ENCODE measurements at places on chromosomes 6 and 20. TPM values are rescaled to one million over a fixed set of nuclear protein-coding genes. Genes with fewer than 3 reads are reported as not detected.

- DNase-seq: no peak
These were observed 74.4 kb downstream of the SH3BGRL2 start for GRCh38 chr6:79705456-79705995.

GRCh38 chr6:133436652-133437051 is 195.5 kb downstream of the EYA4 start:
- DNase-seq: no peak

- no peak for DNase-seq
These were observed 8.7 kb upstream of the RBPJL start for GRCh38 chr20:45297786-45298497.

DNA sequence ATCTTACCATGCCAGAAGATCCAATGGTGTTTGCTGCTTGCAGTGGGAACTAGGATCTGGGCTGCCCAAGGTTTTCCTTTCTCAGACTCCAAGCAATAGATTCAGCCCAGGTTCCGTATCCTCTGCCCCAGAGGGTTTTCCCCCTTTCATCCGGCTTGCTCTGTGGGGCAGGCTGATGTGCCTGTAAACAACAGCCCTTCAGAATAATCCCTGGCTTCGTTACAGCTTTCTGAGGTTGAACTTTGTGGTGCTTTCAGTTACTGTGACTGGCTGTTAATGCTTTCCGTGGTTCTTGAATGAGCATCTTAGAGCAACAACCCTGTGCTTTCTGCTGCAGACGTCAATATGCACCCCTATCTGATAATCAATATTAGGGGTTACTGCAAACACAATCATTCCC is 400.4 kb downstream of the BTBD3 start:
- DNase-seq: no peak

- no peak for DNase-seq
These were observed 809.3 kb downstream of the HACE1 start for GRCh38 chr6:104050455-104050854.

DNA sequence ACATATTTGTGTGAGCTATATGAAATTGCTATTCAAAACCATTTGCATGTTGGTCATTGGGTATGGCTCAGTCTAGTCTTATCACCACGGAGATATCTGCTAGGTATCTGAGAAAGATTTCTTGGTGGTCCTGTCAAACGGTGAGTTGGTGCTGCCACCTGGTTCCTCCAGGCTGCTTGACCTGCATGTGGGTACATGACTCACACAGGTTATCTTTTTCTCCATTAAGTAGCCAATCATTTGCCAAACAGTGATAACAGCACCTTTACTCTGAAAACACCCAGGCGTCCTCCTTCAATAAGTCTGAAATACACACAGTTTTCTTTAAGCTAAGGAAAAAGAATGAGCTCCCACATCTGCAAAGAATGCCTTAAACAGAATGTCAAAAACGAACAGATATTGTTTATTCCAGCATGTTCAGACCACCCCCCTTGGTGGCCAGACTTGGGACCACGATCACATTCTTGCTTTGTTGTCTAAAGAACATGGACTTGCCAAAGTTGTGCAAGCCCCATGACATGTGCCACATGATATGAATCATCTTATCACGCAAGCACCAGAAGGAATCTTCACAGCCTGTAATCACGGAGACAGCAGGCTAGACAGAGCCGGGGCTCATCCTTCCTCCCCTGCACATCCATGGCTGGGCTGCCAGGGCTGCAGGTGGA is 200.7 kb upstream of the THBS2 start:
- DNase-seq: no peak

DNA sequence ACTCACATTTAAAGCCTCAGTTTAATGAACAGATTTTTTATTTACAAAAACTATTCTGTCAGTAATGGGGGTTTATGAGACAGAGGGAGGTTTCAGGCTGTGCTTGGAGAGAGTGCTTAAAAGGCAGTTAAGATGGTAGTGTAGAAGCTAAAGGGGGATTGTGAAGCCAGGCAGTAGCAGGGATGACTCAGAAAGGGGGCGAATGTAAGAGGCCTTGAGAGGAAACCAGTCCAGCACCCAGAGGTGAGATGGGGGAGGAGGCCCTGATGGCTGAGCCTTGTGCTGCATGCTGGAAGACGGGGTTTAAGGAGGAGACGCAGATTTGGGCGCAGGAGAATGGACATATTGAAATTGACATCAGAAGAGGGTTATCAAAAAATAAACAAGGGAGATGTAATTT is 6.6 kb upstream of the SERPINB9 start:
- DNase-seq: no peak

- no peak for DNase-seq
These were observed 141.3 kb downstream of the TRMT11 start for GRCh38 chr6:126127659-126128058.

GRCh38 chr6:24026050-24026449 is 100.0 kb upstream of the NRSN1 start:
- no peak for DNase-seq

GRCh38 chr6:142909686-142910085 is 35.3 kb downstream of the HIVEP2 start:
- no peak for DNase-seq

- no peak for DNase-seq
These were observed 84.9 kb upstream of the TMEM181 start for GRCh38 chr6:158474961-158475343.

GRCh38 chr6:143180826-143181225 is 120.1 kb downstream of the AIG1 start:
- DNase-seq: no peak

GRCh38 chr20:6680441-6680840 is 87.0 kb upstream of the BMP2 start:
- DNase-seq: no peak

DNA sequence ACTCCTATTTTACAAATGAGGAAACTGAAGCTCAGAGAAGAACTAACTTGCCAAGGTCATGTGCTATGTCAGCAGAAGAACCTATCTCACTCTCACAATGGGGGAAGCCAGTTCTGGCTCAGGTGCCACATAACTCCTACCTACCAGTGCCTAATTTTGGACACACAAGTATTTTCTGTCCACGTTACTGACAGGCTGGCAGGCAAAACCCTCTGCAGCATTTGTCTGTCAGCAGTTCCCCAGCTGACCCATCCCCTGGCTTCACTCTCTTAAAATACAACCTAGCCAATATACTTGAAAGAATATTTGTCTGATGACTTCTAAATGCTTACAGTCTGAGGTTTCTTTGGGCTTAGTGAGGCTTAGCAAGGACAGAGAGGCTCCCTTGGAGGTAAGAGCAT is 15.5 kb downstream of the GSS start:
- no peak for DNase-seq

Gene LRRC73
- total RNA-seq: 2.7 TPM

Gene SPATA25
- total RNA-seq: 1.7 TPM

Gene ZSWIM3
- total RNA-seq: 13.9 TPM

Gene MRPS10
- total RNA-seq: 43.0 TPM

Gene LTB
- total RNA-seq: 0.31 TPM

Gene RAMACL
- total RNA-seq: 1.2 TPM
